ENCODE measurements at places on chromosomes 1 and 21. TPM values are rescaled to one million over a fixed set of nuclear protein-coding genes. Genes with fewer than 3 reads are reported as not detected.

Gene RGS2
- total RNA-seq, result 2.4 TPM

Gene NR1I3
- total RNA-seq, result not detected

- DNase-seq, result no peak
Observed at GRCh38 chr1:160058087-160058486, 11.9 kb downstream of the KCNJ10 start.

GRCh38 chr1:170620164-170620563, 43.8 kb upstream of the PRRX1 start:
- DNase-seq, result no peak

DNA sequence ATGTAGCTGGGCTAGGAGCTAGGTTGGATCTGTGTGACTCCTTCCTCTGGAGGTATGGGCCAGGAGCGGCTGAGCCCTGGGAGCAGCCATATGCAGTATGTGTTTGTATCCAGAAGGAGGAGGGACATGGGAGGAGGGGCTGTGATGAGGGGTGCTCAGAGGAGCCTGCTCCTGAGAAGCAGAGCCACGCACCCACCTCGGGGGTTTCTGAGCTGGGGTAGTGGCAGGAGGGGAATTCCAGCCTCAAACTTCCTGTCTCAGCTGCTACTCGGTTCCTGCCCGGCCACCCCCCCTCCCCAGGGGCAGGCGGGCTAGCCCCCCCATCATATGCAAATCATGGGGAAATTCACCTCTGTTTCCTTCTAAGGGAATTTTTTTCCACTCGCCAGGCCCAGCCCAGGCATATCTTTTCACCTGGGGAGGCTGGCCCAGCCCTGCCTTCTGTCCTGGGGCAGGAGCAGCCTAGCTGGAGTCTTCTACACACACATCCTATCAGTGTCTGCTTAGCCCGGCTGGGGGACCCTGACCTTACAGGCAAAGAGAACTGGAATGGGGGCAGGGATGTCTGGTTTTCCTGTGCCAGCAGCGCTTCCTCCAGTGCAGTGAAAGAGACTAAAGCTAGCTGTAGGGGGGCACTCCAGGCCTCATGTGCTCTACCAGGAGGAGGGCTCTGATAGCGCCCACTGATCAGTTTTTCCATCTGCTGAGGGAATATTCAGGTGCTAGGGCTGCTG, 3.0 kb downstream of the ZC3H12A start:
- peak; percentile 90 for DNase-seq

GRCh38 chr1:237411621-237412020, 369.6 kb downstream of the RYR2 start:
- peak; percentile 22 for DNase-seq
